ENCODE measurements at places on chromosomes 12 and 14. TPM values are rescaled to one million over a fixed set of nuclear protein-coding genes. Genes with fewer than 3 reads are reported as not detected.

Gene GRIP1
- total RNA-seq, result 32.3 TPM

Gene HOTAIR
- total RNA-seq, result not detected

Gene SLC10A1
- not detected for total RNA-seq

Gene CEBPE
- total RNA-seq, result not detected

- DNase-seq, result no peak
Measured at GRCh38 chr12:31817120-31817519, 88.3 kb upstream of the AMN1 start.

DNA sequence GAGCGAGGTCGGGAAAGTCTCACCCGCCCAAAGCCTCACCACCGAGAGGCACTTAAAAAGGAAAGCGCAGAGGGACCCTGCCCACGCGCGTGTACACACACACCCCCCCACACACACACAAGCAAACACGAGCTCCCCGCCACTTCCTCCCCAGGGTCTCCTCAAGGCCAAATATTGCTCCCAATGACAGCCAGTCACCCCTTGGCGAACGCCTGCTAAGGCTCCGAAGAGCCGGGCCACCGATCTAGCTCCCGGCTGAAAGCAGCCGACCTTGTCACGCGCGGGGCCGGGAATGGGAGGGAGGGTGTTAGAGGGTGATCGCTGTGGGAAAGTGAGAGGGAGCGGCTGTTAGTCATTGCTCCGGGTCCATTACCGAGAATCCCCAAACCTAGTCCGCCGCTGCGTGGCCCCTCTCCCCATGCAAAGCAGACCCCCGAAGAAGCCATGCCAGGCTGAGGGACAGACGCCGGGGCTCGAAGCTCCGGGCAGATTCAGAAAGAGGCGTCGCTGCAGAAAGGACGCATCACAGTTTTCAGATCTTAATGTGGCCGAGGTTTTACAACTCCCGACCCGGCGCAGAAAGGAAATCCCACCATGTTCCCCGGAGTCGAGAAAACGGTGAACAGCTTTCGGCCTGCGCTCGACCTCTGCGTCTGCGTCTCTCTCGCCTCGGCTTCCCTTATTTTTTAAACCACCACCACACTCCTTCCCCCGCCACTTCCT, 2.6 kb downstream of the BMP4 start:
- DNase-seq, result no peak

Gene ART4
- not detected for total RNA-seq

All from dorsolateral prefrontal cortex (tissue), 122 donors.